Stimulated activated CD4-positive, alpha-beta T cell treated with anti-CD3 and anti-CD28 coated beads, Interleukin-4, amount 100 ng/mL, for 24 hours (primary cell): ENCODE measurements at places on chromosomes 16 and 17.

- no peak for DNase-seq
Measured at GRCh38 chr17:45104029-45104428, 28.3 kb downstream of the PLCD3 start.

DNA sequence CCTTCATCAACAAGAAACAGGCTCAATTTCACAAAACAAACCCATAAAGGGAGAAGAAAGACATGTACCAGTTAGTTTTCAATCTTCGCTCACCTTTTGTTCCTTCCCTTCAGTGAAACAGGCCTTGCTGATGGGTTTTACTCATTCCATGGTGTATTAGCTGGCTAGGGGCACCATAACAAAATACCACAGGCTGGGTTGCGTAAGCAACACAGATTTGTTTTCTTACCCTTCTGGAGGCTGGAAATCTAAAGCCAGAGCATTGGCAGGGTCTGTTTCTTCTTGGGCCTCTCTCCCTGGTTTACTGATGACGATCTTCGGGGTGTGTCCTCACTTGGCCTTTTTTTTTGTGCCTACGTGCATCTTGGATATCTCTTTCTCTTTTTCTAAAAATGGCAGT is 383.4 kb upstream of the RBFOX1 start:
- DNase-seq, result no peak

DNA sequence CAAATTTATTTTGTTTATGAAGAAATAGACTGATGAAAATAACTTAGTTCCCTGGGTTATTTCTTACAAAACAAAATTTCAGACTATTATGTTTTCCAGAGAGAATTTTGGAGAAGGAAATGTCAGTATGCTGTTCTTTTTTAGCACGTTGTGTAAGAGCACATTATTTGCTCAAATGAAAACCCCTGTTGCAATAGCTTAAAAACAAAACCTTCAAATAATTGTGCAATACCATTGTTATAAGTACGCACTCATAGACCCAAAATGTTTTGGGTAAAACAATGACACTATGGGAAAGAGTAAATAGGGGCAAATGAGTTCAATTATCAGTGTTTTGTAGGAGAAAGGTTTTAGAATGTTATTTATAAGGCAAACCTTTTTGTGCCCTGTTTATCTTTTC is 18.2 kb downstream of the VMP1 start:
- DNase-seq, result no peak

GRCh38 chr17:82890339-82890730 is 50.5 kb upstream of the ZNF750 start:
- no peak for DNase-seq

DNA sequence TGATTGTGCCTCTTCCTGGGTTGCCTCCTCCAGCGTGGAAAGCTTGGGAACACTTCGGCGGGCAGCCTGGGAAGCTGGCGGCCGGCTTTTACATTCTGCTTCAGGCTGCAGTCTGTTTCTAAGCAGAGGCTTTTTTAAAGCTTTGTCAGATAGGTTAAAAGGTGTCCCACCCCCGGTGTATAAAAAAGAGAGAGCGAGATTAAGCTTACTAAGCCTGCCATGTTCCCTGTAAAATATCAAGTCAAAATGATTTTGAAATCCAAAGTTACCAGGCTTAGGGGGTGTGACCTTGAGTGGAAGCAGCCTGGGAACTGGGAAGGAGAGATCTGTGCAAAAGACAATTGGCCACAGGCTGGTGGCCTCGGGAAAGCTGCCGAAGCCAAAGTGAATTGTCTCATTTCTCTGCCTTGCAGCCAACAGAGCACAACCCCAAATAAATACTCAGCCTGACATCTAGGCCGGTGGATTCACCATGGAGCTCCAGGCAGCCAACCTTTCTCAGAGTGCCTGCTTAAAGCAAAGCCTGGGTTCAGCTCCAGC is 254.5 kb downstream of the FTO start:
- no peak for DNase-seq

- no peak for DNase-seq
Measured at GRCh38 chr17:82173351-82174041, 39.1 kb downstream of the CCDC57 start.

DNA sequence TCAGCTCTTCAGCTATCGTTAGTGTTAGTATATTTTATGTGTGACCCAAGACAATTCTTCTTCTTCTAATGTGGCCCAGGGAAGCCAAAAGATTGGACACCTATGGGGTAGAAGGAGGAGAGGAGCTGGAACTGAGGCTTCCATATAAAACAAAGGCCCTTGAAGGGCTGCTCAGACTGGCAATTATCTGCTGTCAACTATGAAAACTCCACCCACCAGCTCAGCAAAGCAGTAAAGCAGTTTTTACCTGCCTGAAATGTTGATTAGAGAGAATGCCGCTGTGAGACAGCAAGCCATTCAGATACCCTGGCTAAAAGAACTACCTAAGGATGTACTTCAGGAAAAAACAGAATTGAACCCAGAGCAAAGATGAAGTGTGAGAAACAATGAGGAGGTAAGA is 45.9 kb upstream of the GNAO1 start:
- no peak for DNase-seq

- DNase-seq, result no peak
Measured at GRCh38 chr17:65364438-65364837, 197.0 kb downstream of the AXIN2 start.

DNA sequence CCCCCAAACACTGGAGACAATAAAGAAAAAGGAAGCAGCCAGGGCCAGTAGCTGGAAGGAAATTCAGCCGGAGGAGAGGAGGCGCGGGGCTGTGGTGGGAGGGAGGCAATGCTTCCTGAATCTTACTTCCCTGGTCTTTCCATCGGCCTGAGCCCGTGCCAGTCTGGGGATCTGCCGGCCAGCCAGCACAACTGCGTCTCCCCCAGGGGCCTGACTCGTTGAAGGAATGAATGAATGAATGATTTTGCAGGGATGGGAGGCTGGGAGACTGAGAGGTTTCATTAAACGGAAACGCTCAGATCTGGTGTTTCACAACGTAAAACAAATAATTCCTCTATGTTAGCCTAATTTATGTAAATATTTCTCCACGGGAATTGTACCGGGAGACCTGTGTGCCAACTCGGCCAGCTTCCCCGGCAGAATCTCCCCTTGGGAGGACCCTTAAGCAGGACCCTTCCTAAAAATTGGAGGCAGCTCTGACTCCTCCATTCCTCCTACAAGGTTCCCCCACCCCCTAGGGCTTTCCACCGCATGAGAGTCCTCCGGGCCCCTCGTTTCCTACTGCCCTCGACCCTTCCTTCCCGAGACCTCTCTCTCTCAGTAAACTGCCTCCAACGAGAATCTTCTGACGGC is 1.3 kb upstream of the BAIAP2 start:
- DNase-seq, result no peak

DNA sequence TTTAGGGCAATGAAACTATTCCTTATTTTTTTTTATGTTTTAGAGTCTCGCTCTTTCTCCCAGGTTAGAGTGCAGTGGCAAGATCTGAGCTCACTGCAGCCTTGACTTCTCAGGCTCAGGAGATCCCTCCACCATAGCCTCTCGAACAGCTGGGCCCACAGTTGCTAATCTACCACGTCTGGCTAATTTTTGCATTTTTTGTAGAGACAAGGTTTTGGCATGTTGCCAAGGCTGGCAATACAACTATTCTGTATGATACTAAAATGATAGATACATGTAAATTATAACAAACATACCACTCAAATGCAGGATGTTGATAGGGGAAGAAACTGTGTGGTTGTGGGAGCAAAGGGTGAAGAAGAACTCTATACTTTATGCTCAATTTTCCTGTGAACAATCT is 401.3 kb downstream of the ZFHX3 start:
- DNase-seq, result no peak

DNA sequence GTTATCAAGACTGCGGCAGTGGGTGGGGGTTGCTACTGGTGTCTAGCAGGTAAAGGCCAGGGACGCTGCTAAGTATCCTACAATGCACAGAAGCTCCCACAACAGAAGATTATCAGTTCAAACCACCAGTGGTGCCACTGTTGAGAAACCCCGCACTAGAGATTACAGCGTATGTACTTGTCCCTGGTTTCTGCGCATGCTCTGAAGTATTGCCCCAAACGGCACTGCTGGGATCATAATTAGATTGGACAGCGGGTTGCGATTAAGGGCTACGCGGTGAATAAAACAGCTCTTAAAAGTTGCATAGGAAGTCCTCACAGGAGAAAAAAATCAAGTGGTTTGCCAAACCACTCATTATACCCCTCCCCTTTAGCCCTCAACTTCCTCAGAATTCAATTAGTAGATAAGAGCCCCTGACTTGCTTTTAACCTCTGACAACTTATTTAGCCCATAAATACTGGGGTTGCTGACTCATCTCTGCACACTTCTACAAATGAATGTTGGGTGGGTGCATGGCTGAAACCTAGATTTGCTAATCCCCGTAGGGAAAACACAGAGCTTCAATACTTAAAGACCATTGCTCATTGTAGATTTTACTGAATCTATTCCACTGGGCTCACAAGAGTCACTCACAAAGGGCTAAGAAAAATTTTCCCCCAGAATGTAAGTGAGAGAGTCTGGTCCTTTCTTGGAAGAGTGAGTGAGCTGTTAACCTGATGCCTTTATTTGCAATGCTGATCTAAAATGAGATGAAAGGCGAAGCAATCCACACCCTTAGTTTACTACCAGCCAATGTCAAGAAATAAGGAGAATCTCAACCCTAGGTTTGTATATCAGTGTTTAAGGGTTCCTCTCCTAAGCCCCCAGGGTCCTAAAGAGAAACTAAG is 91.8 kb downstream of the RGS9 start:
- peak; percentile 73 for DNase-seq

- no peak for DNase-seq
Measured at GRCh38 chr16:70781800-70782199, 19.2 kb downstream of the VAC14 start.

- no peak for DNase-seq
Measured at GRCh38 chr16:81210807-81211206, 27.7 kb upstream of the BCO1 start.

- no peak for DNase-seq
Measured at GRCh38 chr17:71441098-71441497, 679.7 kb upstream of the SOX9 start.

- DNase-seq, result no peak
Measured at GRCh38 chr16:86428729-86429517, 81.4 kb upstream of the FOXF1 start.

DNA sequence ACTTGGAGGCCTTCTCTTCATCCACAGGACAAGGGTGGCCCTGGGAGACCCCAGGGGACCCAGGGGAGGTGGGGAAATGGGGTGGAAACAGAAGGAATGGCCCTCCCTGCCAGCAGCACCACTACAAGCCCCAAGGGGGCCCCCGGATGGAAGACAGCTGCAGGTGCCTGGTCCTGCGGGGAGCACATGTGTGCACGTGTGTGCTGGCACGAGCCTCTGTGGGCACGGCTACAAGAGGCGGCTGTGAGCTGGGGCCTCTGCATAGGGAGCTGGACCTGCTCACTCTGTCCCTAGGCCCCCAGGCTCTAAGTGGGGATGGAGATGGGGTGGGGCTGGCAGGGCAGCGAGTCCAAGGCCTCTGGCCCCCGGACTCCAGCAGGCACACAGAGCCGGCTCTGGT is 13.2 kb upstream of the AATK start:
- DNase-seq, result no peak

DNA sequence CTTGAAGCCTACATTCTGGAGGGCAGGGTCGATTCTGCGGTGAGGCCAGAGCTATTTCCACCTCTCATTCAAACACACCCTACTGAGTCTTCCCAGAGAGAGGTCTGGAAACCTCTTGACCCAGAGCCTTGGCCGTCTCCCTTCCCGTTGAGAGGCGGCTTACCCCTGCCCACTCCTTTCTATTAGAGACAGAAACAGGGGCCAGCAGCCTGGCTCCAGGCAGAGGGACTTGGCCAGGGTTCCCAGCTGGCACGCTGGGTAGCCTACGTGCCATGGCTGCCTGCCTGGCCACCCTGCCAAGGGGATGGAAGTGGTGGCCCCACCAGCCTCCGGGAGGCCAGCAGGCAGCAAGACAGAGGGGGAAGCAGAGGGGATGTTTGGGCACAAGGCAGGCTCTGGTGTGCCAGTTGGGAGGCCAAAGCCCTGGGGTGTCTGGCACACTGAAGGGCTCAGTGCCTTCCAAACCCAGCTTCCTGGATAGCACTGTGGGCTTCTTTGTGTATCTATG is 6.0 kb downstream of the STAC2 start:
- DNase-seq, result no peak

DNA sequence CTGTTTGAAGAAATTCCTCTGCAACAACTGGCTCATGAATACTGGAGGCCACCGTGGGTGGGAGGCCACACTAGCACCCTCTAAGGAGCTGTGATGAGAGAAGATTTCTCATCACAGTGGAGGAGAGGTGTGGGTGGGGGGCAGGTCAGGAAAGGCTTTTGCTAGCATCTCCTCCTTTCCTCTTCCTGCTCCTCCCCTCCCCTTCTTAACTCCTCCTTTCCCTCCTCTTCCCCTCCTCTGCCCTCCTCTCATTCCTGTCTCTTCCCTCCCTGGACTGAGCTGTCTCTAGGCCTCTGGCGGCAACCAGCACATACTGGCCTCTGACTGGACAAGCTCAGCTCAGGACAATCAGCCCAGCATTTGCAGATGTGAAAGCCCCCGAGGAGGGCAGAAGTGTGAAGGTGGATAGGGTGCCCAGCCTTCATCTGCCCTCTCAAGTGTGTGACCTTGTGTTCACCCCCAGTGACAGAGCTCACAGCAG is 19.0 kb upstream of the LHX1 start:
- DNase-seq, result no peak

GRCh38 chr17:52157603-52158449 is 688 bp downstream of the CA10 start:
- DNase-seq, result no peak

- no peak for DNase-seq
Measured at GRCh38 chr17:5492970-5493369, 6.6 kb downstream of the MIS12 start.

DNA sequence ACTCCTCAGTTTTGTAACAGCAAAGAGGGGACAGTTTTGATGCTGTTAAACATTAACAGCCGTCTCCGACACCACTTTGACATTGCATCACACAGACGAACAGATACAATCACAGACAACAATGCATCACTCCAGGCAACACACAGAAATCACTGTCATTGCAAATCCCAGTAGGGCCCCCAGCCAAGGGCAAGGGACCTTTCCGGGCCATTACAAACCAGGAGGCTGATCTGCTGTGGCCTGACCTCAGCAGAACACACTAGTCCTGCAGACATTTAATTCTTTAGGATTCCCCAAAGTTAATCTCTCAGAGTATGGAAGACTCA is 136.2 kb upstream of the RCVRN start:
- DNase-seq, result no peak

DNA sequence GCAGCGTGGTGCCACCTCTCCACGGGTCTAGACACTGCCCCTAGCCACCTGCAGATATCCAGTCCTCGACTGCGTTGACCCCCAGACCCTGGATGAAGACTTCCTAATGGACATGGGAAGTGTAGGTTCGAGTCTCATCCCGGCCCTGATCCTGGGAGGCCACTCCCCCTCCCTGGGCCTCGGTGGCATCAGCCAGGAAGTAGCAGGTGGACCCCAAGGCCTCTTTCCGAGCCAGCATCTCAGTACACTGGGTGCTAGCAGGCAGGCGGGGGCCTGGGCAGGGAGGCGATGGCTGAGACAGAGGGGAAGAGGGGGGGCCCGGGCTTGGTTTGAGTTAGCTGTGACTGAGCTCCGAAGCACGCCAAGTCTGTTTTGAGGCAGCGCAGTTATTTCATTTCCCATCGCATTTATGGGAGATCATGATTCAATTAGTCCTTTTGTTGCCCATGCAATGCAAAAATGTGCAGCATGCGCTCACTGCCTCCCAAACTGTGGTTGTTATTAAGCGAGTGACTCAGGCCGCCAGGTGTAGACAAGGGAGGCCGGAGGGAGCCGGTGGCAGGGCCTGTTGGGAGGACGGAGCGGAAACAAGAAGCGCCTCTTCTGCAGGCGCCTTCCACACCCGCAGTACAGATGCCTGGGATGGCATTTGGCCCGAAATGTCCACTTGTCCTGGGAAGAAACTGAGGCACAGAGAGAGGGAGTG is 25.3 kb upstream of the ZNF469 start:
- DNase-seq, result no peak
